ENCODE measurements at places on chromosomes 2 and 18.
A peak's percentile ranks its signal among the peaks of the same experiment; 100 is the strongest.

DNA sequence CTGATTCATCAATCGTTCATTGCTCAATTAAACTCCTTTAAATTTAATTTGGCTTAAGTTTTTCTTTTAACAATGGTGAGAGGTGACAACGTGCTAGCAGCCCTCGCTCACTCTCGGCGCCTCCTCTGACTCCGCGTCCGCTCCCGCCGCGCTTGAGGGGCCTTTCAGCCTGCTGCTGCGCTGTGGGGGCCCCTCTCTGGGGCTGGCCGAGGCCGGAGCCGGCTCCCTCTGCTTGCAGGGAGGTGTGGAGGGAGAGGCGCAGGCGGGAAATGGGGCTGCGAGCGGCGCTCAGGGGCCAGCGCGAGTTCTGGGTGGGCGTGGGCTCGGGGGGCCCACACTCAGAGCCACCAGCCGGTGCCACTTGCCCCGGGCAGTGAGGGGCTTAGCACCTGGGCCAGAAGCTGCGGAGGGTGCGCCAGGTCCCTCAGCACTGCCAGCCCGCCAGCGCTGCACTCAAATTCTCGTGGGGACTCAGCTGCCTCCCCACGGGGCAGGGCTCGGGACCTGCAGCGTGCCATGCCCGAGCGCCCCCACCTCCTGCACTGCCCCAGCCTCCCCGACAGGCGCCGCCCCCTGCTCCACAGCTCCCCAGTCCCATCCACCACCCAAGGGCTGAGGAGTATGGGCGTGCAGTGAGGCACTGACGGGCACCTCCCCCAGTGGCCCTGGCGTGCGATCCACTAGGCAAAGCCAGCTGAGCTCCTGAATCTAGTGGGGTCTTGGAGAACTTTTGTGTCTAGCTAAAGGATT is 19.6 kb downstream of the ANKMY1 start:
- H3K36me3 ChIP-seq = peaks cover 23% of the 10 kb centered on the region
- H3K4me1 ChIP-seq = no peaks in the 10 kb centered on the region
- no peak for DNase-seq

GRCh38 chr2:50613161-50613560 is 418.8 kb downstream of the NRXN1 start:
- H3K27me3 ChIP-seq = no peaks in the 10 kb centered on the region
- H3K27ac ChIP-seq = no peak overlapping the region
- no peak for DNase-seq
- H3K36me3 ChIP-seq = no peaks in the 10 kb centered on the region
- no peak overlapping the region for H3K4me3 ChIP-seq

DNA sequence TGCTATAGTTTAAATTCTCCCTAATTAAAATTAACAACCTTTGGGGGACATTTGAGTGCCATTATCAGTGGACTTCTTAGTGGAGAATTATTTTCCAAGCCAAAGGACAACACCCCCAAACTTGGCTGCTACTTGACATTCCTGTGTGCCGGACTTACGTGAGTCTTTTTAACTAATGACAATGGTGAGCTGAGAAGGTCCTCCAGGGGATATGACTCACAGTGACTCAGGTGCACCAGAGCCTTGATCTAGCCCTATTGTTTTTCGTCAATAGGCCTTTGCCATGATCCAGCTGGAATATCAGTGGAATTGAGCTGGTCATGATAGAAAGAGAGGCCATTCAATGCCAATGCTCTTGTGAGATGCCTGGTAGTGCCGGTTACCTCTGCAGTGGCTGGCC is 118.1 kb upstream of the CXCR4 start:
- no peak for DNase-seq
- no peaks in the 10 kb centered on the region for H3K27me3 ChIP-seq
- H3K4me1 ChIP-seq = peaks cover 19% of the 10 kb centered on the region
- H3K36me3 ChIP-seq = no peaks in the 10 kb centered on the region
- no peak overlapping the region for H3K27ac ChIP-seq
- H3K4me3 ChIP-seq = no peak overlapping the region

- no peaks in the 10 kb centered on the region for H3K36me3 ChIP-seq
- no peaks in the 10 kb centered on the region for H3K4me1 ChIP-seq
- no peak overlapping the region for H3K4me3 ChIP-seq
- no peak for DNase-seq
- no peak overlapping the region for H3K27ac ChIP-seq
Observed at GRCh38 chr2:240893363-240893844, 2.6 kb downstream of the MAB21L4 start.

- H3K4me1 ChIP-seq = no peaks in the 10 kb centered on the region
- no peaks in the 10 kb centered on the region for H3K36me3 ChIP-seq
Observed at GRCh38 chr2:123563515-123563914, 461.6 kb upstream of the CNTNAP5 start.

GRCh38 chr18:7696780-7697179 is 129.7 kb downstream of the PTPRM start:
- H3K27ac ChIP-seq = no peak overlapping the region
- H3K27me3 ChIP-seq = no peaks in the 10 kb centered on the region
- no peaks in the 10 kb centered on the region for H3K4me1 ChIP-seq
- DNase-seq = no peak

DNA sequence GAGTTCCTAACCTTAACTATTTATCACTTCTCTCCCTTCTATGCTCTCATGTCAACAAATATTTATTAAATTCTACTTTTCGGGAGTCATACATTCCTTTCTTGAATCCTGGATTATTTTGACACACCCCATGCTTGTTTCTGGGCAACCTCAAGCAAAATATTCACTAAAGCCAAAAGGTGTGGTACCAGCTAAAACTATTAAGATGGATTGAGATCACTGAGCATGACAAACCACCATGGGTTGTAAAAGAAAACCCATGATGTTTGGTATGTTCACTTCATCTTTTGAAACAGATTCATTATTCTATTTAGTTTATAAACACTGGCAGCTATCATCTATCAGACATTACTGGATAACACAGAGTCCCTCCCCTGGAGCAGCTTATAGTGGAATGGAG is 32.5 kb downstream of the DPP4 start:
- no peak for DNase-seq
- no peak overlapping the region for H3K4me3 ChIP-seq
- no peak overlapping the region for H3K27ac ChIP-seq
- peaks cover 18% of the 10 kb centered on the region for H3K36me3 ChIP-seq
- H3K27me3 ChIP-seq = no peaks in the 10 kb centered on the region

DNA sequence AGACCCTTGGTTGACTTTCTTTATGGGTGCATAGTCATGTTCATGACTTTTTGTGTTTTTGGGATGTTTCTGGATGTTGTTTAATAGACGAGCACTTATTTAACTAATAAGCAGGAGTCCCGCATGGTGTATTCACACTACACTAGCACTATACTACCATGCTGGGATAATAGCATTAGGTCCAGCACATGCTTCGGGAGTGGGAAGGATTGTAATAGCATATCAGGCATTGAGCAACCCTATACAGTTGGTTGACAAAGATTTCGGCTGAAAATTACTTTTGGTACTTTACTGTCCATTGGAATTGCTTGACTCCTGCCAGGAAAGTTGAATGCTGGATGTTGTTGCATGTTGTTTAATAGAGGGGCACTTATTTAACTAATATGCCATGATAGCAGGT is 2.8 kb downstream of the SH3RF3 start:
- no peak overlapping the region for H3K4me3 ChIP-seq
- H3K4me1 ChIP-seq = no peaks in the 10 kb centered on the region

DNA sequence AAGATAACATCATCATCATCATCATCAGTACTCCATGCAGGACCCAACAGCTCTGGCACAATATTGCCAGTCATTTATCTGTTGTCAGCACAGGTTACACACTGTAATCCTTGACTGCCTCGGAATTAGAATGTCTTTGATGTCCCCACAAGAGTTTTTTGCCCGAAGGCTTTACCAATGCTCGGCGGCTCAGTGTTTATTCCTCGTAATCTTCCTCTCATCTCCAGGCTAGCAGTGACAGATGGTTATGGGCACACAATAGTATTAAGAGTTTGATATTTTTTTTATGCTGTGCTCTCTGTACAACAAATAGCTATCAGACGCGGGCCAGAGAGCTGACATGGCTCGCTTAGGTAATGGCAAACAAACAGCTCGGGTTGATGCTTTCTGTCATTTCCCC is 515.2 kb downstream of the ZEB2 start:
- no peak overlapping the region for H3K27ac ChIP-seq
- no peaks in the 10 kb centered on the region for H3K4me1 ChIP-seq
- no peak overlapping the region for H3K4me3 ChIP-seq
- H3K27me3 ChIP-seq = no peaks in the 10 kb centered on the region
- no peaks in the 10 kb centered on the region for H3K36me3 ChIP-seq
- DNase-seq = no peak

DNA sequence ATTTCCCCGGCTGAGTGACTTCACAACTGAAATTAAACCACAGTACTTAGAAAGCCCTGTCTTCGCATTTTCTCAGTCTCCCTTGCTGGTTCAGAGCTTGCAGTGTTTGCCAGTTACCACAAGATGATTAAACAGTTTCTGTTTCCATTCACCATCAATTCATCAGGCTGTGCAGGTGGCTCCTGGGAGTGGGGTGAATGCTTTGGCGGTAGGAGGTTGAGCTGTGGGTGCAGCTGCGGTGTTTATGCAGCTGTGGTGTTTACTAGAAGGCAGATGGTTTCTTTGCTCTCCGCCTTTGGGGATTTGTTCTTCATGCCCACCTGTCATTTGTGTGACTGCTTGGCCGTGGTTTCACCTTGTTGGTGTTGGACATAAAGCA is 16.1 kb downstream of the ACOXL start:
- no peaks in the 10 kb centered on the region for H3K36me3 ChIP-seq
- H3K4me3 ChIP-seq = no peak overlapping the region
- peak overlapping the region; percentile 85 for H3K27ac ChIP-seq
- peak; percentile 92 for DNase-seq
- H3K4me1 ChIP-seq = peaks cover 18% of the 10 kb centered on the region

GRCh38 chr2:71782323-71782722 is 329.0 kb downstream of the DYSF start:
- no peak overlapping the region for H3K27ac ChIP-seq
- H3K27me3 ChIP-seq = peaks cover 4% of the 10 kb centered on the region
- no peaks in the 10 kb centered on the region for H3K36me3 ChIP-seq
- DNase-seq = no peak

DNA sequence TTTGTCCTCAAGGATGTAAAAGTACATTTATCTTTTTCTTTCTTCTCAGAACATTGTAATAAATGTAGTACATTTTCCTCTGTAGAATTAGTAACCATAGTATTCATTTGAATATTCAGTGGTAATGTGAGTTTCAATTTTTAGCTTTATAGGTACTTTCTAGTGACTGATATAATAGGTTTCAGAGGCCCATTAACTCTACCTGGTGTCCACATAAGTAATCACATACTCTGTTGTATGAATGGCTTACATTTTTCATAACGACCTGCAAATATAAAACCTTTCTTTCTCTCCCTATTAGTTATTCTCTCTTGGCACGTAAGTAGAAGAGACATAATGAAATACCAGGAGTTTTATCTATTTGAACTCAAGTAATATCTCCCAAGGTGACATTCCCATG is 1017.6 kb downstream of the DPP10 start:
- no peak overlapping the region for H3K4me3 ChIP-seq
- no peak for DNase-seq
- no peaks in the 10 kb centered on the region for H3K4me1 ChIP-seq
- H3K36me3 ChIP-seq = no peaks in the 10 kb centered on the region
- no peaks in the 10 kb centered on the region for H3K27me3 ChIP-seq

GRCh38 chr2:71928734-71929481 is 218.8 kb downstream of the CYP26B1 start:
- H3K27me3 ChIP-seq = no peaks in the 10 kb centered on the region
- H3K36me3 ChIP-seq = no peaks in the 10 kb centered on the region
- H3K4me1 ChIP-seq = no peaks in the 10 kb centered on the region
- DNase-seq = no peak
- no peak overlapping the region for H3K4me3 ChIP-seq
